ENCODE measurements at places on chromosomes 3 and 15.

DNA sequence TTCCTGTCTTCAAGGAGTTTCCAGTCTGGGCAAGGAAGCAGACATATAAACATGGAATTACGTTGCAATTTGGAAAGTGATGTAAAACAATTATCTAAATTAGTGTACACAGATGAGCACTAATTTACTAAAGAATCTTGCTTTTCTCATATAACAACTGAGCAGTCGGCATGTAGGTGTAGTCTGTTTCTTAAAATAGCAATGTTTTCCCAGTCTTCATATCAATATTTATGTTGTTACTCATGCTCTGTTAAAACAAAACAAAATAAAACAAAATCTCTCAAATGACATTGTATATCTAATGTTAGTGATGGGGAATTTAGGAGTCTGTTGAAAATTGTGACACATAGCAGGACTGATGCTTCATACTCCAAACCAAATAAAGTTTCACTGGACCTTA is 75.6 kb downstream of the SAMMSON start:
- DNase-seq, result no peak

- no peak for DNase-seq
These were observed 131.0 kb downstream of the NTRK3 start for GRCh38 chr15:88125576-88125975.

- DNase-seq, result peak; percentile 27
These were observed 90.1 kb downstream of the FNDC3B start for GRCh38 chr3:172129498-172129849.

GRCh38 chr3:42031808-42032480 is 59.2 kb upstream of the TRAK1 start:
- DNase-seq, result no peak

DNA sequence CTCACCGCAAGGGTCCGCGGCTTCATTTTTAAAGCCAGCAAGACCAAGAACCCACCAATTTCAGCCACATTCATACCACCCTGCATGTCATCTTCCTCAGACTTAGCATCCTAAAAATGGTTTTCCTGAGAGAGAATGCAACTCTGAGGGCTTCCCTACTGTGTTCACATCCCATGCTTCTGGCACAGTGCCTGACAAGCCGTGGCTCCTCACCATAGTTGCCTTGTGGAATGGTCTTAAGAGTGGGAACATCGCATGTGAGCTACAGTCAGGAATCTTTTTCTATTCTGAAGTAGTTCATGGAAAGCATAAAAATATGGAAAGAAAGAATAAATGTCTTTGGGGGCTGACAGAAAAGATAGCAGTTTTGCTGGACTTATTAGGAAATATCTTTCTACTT is 120.3 kb downstream of the RAP2B start:
- no peak for DNase-seq

DNA sequence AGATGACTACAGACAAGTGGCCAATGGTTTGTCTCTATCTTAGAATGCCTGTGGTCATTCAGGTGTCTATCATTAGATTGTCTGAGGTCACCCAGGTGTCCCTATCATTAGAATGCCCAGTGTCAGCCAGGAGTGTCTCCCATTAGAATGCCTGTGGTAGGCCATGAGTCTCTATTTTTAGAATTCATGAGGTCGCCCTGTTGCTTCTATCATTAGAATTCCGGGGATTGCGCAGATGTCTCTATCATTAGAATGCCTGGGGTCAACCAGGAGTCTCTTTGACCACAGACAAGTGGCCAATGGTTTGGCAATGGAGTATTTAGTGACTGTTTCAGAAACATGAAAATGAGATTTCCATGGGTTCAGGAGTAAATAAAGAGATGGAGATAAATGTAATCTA is 7.6 kb downstream of the RTP2 start:
- no peak for DNase-seq

- no peak for DNase-seq
These were observed 9.0 kb downstream of the COL6A5 start for GRCh38 chr3:130354430-130354829.

DNA sequence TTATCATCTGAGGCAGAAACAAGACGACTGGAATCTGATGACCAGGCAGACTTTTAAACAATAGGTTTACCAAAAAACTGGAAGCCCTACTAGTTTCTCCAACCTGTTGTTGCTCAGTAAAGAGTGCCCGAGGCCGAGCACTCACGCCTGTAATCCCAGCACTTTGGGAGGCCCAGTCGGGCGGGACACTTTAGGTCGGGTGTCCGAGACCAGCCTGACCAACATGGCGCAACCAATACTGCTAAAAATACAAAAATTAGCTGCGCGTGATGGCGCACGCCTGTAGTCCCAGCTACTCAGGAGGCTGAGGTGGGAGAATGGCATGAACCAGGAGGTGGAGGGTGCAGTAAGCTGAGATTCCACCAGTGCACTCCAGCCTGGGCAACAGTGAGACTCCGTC is 1.1 kb upstream of the WDR5B start:
- no peak for DNase-seq

DNA sequence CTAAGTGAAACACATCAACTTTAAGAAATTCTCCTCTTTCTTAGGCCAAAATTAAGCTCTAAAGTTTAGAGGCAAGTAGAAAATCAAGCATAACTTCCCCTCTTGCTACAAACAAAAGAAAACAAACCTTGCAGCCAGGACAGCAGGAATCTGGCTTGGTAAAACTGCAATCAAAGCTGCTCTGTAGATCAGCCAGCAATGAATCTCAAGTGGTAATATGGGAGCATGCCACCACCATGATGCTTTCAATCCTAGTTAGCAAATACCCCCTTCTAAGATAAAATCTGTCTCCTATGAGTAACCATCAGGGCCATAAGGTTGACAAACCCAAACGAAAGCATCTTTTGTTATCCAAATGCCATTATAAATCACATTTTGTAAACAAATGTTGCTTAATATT is 208.3 kb upstream of the PLSCR5 start:
- DNase-seq, result no peak

DNA sequence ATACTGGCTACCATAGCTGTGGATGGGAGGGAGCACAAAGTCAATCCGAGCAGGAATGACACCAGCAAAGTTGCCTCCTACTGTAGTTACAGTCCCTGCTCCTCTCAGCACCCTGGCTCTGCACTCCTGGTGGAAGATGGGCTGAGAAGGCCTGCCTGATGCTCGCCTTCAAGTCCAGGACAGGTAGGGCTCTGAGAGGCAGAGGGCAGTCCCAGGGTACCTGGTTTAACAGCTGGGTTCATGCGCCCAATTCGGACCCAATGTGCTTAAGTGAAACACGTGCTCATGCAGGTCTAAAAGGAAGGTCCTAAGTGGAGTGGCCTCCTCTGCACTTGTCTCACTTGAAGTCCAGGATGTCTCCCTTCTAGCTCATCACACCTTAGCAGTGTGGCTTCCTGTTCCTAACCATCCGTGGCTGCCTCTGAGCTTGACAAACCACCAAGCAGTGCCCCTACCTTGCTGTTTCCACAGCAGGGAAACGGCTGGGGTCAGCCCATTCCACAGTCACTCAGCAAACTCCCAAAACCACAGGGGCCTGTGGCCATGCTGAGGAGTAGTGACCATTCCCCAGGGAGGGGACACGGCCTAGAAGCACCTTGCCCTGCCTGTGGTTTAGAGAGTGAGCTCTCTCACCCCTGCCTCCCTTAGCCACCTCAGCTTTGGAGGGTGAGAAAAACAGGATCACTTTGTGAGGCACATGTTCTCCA is 3.9 kb upstream of the MUSTN1 start:
- no peak for DNase-seq
